ENCODE measurements at places on chromosomes 6 and 20.

DNA sequence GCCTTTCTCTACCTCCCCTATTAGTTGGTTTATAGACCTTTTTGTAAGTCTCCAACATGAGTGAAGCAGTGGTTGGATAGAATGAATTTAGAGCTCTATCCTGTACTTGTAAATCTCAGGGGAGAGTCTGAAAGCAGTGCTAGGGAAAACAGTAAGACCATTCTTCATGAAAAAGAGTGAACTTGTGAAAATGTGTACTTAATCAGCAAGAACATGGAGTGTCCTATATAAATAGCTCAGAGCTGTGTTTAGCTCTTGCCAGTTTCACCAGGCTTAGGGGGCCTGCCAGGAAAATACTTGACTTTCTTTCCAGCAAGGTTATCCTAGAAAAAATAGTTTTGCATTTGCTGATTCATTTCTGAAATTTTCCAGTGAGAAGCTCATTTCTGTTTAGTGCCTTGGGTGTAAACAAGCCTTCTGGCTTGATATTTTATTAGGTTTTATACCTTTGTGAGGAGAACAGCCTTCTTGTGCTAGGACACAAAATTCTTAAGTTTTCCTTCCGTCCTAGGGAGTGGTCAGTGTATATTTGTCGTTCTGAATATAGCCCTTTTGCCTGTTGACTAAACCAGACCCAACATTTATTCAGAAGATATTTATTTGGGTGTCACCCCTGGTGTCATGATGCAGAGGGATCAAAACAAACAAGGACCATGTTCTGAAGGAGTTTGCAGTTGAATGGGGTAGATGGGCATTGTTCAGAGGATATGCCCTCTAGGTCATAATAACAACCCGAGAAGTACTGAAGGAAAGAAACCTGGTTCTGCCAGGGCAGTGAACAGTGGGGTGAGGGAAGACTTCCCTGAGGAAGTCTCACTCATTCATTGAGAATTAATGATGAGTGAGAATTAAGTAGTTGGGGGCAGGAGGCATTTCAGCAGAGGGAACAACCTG is 7.6 kb downstream of the ARFGEF2 start:
- DNase-seq: no peak

DNA sequence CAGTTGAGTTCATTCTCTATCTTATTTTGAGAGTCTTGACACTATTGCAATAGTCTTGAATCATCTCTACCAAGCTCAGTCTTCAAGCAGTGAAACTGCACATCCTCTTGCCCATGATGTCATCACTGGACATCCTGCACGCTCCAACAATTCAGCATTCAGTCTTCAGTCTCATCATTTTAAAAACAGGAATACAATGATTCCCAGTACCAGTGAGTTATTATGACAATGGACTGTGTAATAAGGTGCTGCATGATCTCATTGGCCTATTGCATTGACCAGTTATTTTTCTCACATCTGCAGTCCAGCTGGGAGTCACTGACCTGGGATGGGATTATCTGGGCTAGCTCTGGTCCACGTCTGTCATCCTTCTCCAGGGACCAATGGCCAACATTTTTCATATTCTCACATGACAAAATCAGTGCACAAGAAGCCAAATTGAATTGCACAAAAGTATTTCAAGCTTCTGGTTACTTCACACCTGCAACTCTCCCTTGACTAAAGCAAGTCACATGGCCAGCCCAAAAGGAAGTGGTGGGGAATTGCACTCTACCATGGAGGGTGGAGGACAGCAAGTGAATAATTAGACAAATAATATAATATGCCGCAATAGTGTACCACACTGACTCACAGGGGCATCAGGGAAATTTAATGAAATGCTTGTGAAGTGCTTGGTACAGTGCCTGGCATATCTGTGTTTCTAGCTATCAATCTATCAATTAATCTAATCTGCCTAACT is 6.4 kb upstream of the CST2 start:
- DNase-seq: no peak

DNA sequence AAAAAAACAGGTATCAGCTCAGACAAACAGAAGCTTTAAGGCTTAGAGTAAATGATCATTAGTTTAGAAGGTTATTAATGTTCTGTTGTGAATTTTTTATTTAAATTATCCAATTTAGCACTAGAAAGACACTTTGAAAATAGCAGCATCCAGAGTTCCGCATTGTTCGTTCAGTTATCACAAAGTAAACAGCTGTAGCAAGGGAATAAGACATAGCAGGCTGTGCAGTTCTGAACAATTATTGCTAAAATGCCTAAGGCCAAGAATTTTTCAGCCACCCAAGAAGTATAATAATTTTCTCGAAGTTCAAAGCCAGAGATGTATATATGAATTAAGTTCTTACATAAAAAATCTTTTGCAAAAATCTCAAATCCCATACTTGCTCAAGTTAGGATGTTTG is 8.0 kb upstream of the TNFAIP3 start:
- DNase-seq: no peak

DNA sequence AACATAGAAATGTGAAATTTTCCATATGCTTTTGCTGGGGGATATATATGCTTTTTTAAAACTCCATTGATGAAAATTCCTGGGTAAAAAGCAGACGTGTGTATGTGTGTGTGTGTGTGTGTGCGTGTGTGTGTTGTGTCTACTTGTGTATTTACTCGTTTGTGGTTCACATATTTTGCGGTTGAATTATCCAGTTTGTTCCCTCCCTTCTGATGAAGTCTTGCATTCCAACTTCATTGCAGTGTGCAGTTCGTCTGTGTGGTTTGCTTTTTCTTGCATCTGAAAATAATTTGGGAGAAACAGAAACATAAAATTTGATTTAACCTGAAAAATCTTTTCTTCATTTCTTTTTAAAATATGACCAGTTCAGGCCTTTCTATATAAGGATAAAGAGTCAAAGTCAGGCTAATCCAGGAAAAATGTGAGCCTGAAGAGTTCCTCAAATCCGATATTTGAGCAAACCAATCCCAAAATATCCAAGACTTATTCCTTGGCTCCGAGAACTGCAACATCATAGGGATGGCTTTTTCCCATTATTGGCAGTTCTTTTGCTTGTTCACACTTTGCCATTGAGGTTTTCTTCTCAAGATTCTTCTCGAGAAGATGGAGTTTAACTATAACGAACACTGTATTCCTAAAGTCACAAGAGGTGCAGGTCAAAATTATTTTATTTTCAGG is 202.2 kb upstream of the CCN2 start:
- DNase-seq: no peak

GRCh38 chr20:21933526-21933925 is 228.1 kb downstream of the PAX1 start:
- DNase-seq: no peak

DNA sequence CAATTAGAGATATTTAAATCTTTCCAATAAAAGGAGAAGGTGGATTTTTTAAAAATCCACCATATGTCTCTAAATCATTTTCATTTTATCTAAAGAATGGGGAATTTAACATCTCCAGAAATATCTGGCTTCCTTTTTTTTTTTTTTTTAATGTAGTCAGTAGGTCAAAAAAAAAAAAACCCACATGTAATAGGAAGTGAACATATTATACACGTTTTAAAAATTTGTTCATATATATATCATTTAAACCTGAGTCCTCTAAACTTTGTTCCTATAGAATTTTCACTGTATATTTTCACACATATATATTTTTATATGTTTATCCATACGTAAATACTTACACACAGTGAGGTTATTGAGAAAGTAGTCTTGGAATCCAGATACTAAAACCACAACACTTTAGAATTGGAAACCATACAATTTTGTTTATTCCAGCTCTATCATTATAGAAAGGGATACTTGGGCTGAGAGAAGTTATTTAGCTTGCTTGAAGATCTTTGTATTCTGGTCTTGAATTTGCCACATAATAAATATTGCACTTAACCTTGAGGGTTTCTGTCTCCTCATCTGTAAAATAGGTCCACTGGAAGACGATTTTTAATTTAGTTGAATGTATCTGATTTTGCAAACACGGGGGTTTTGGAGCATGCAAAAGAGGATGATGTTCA is 62.1 kb upstream of the ZNF217 start:
- DNase-seq: no peak

- no peak for DNase-seq
These were observed 22.9 kb downstream of the TOX2 start for GRCh38 chr20:43937591-43937990.

- no peak for DNase-seq
These were observed 279.3 kb downstream of the BMP7 start for GRCh38 chr20:56986931-56987720.

All from NCI-H187 treated with DMSO at 0.1 percent for 48 hours (cell line).